ENCODE measurements at places on chromosomes 5 and 9.

GRCh38 chr9:108549184-108549583 is 306.6 kb downstream of the ACTL7B start:
- no peak for DNase-seq

DNA sequence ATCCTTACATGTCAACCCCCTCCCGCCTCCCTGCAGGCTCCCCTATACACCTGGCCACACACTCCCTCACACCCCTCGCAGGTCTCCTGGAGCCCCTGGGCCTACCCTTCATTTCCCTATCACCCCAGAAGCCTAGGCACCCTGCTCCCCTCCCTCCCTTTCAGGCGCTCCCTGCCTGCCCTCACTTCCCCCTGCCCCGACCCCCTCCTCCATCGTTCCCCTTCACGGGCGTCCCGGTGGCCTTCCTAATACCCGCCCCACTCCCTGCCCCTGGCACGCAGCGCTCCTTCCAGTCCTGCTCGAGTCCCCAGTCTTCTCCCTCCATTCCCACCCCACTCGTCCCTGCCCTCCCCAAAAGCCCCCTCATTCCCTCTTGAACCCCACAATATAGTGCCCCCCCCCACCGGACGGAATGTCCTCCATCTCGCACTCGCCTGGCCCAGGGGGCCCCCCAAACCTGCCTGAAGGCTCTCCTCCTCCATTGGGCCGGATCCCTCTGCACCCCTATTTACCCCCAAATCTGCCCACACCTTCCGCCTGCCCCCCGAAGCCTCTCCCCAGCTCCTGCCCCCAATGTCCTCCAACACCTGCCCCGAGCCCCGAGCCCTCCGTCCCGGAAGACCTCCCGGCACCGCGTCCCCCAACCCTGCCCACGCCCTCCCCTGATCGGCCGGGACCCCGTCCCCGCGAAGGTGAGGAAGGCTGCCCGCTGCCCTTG is 746 bp downstream of the STRBP start:
- no peak for DNase-seq

DNA sequence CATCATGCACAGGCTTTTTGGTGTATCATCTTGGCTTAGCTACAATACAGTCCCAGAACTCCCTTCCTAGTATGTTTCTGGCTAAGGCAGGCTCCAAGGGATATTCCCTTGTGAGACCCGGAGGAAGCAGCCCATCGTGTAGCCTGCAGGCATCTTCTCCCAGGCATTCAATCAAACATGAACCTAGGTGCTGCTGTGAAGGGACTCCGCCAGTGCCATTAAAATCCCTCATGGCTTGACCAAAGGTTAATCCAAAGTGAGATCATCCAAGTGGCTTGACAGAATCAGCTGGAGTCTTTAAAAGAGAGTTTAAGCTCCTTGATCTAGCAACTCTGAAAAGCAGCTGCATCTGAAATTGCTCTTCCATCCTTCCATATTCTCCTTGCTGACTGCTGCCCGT is 333.9 kb downstream of the DIRAS2 start:
- no peak for DNase-seq

GRCh38 chr5:9947225-9947714 is 302.4 kb downstream of the ATPSCKMT start:
- no peak for DNase-seq

GRCh38 chr5:1125030-1125357 is 13.1 kb upstream of the SLC12A7 start:
- DNase-seq: no peak

DNA sequence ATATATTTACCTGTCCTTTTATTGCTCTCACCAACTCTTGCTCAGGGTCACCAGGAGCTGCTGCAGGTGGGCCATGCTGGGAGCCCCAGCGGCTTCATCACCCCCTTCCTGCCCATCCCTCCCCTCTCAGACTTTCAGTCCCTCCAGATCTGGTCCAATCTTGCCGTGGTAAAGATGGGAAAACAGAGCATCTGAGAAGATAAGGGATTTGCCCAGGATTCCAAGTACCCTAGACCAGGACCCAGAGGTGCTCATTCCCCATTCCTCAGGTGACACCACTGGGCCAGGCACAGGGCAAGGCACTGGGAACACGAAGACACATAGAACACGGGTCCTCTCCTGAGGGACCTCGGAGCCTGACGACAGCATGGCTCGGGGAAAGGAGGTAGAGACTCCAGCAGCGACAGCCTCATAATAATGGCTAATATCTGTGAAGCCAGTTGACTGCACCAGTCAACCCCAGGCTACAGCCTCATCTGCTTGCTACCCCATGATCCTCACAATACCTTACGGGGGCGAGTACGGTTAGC is 18.0 kb downstream of the TMOD1 start:
- DNase-seq: no peak

DNA sequence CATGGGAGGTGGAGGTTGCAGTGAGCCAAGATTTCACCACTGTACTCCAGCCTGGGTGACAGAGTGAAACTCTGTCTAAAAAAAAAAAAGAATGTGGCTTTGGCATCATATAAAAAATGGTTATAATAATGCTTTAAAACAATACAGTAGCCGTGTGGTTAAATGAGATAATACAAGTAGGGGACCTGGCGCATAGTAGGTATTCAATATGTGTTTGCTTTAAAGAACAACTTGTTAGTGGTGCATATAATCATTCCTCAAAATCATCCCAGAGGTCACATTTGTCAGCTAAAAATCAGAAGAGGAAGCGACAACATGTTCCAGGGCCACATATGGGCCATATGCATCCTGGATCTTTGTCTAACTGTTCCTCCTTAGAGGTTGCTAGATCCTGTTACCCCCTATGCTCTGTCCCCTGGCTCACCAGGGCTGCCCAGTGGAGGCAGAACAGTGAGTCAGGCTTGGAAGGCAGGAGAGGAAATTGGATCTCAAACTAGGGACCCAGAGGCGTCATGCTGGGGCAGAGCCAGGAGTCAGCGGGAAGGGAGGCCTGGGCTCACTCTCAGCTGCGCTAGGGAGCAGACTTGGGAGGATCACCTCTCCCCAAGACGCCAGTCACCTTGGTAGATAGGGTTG is 27.7 kb downstream of the LHX6 start:
- DNase-seq: no peak

DNA sequence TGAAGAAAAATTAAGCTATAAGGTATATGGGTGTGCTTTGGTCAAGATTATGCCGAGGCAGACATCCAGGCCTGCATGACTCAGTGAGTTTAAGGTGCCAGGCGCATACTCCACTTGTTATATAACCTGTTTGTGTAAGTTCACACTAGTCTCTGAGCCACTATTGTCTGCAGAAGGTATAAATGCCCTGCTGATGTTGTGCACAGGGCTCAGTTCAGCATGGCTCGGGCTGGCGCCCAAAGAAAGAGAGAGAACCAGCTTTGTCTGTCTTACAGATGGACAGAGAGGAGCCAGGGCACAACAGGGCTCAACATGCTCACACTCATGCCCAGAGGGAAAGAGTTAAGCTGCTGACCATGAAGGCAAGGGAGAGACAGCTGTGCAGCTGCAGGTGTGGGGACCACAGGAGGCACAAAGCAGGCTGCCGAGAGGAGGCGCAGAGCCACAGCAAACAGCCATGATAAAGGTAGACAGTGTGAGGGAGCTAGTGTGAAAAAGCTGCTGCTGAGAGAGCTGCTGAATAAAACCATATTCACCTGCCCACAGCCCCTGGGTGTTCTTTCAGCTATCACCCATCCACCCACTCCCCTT is 1587.6 kb upstream of the C9orf72 start:
- DNase-seq: no peak

GRCh38 chr5:174706997-174707572 is 17.3 kb upstream of the MSX2 start:
- no peak for DNase-seq
